ENCODE measurements at places on chromosomes 7 and 10.

DNA sequence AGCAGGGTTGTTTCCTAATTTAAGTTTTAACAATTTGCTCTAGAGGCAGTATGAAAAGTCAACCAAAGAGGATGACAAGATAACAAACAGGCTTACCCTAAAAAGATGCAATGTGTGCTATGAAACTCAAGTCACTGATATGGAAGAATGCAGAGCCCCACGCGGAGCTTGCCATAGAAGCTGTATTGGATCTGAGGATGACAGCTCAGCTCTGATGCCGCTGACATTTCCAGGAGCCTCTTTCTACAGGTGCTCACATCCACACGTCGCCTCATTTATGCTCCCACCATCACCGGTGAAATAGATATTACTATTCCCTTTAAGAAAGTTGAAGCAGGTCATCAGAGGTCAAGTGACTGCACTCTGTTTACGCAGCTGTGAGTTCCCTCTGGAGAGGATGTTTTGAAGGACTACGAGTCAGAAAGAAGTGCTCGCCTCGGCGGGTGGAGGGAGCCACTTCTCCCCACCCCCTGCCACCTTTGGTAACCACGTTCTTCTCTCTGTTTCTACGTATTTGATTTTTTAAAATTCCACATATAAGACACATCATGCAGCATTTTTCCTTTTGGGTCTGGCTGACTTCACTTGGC lies 275.4 kb downstream of the GLRX3 start:
- DNase-seq: no peak

DNA sequence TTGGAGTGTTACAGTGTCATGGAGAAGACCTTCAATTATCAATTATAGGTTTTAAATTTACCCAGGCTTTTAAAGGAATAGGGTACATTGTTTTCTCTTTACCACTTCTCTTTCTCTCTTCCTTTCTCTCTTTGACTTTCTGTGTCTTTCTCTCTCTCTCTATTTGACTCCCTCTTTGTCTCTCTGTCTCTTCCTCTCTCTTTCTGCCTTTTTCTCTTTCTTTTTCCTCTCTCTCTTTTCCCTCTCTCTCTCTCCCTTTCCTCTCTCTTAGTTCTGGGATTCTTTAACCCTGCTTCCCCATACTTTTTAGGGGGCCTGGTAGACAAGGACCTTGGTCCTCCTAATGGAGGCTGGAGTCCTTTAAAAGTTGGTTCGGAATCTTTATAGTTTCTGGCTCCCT lies 15.9 kb upstream of the GHITM start:
- DNase-seq: no peak

DNA sequence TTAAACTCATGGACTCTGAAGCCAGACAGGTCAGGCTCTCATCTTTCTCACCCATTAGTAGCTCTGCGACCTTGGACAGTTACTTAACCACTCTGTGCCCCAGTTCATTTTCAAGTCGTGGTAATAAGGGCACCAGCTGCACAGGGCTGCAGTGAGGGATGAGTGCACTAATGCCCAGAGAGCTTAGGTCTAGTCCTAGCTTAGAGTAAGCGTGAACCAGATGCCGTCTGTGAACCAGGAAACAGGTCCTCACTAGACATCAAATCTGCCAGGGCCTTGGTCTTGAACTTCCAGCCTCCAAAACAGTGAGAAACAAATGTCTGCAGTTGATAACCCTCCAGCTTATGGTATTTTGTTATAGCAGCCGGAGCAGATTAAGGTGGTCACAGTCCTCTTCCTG lies 222.4 kb upstream of the PFKP start:
- no peak for DNase-seq

GRCh38 chr7:81583090-81583489 lies 186.8 kb downstream of the HGF start:
- no peak for DNase-seq

DNA sequence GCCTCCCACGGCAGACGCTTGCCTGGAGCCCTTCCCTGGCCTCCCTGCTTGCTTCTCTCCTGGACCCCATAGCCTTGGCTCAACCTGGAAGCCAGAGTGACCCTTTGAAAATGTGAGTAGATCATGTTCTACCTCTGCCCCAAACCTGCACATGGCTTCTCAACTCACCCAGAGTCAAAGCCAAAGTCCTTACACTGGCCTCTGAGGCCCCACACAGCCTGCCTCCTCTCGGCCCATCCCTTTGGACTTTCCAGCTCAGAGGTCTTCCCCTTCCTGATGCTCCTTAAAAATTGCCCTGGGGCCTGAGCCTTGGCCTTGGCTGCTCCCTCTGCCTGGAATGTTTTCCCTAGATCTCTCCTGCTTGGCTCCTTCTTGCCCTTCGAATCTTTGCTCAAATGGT lies 32.5 kb downstream of the COL17A1 start:
- DNase-seq: no peak

DNA sequence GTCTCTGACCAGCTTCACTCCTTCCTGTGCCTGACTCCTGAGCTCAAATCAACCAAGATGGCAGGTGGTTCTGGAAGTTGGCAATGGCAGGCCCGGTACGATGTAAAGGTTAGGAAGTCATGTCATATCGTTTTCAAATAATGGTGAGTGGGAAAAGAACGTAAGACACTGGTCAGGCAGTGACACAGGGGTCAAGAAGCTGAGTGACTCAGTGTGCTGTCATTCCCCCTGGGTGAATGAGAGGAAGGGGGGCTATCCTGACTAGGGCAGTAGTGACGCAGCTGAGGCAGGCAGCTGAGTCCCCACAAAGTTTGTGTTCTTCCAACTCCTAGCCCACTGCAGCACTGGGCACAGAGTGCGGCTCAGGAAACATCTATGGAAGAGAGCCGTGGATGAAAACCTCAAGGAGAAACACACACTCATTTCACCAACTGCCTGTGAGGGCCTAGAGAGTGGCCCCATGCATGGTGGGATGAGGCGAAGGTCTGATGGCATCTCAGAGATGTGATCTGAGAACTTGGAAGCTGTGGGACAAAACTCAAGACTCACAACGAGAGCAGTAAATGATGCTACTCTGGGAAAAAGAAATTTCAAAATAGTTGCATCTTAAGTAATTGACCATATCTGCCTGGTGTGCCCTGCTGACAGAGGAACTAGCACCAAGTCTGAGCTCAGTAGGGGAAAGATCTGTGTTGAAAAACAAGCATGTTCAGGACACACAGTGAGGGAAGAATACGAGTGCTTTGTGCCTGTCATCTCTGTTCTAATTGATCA lies 23.2 kb downstream of the CREB3L2 start:
- no peak for DNase-seq

DNA sequence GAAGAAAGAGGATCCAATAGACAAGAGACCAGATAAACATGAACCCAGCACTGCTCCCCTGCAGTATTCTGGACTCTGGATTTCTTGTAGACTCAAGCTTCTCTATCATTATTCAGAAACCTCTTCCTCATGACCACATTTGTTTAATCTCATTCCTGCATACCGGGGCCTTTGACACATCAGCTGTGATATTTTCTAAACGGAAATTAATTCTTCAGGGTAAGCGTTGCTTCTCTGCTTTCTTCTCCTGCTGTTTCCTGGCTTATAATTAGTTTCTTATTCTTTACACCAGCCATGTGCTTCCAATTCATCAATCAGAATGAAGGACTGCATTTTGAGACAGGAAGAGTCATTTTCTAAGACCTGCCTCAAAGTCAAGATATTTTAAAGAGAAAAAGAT lies 54.2 kb upstream of the TARP start:
- no peak for DNase-seq

DNA sequence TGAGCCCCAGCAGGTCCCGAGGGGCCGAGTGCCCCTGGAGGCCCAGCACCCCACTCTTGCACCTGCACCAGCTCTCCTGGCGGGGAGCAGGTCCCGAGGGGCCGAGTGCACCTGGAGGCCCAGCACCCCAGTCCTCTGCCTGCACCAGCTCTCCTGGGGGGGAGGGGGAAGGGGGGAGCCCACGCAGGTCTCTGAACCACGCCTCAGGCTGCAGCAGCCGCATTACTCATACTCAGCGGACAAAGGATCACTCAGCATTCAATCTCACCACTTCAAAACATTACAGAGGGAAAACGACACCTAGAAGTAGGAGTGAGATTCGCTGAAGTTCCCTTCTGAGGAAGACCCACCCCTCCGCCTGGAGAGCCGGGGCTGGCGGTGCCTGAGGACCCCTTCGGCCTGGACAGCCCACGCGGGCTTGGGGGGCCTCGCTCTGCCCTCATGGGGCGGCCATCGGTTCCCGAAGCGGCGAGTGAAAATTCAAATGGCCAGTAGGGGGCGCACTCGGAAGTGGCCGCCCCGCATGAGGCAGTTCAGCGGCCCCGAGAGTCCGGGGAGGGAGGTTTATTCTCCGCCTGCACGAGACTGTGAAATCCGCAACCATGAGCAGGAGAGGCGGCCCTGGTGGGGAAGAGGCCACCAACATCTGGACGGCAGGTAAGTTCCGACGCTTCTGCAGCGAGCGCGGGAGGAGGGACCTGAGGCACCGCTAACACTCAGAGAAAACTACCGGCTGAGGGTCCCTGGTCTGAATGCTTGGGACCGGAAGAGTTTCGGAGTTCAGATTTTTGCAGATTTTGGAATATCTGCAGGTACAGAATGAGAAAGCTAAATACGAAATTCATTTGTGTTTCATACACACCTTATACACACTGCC lies 1.1 kb upstream of the GPER1 start:
- no peak for DNase-seq

- no peak for DNase-seq
Observed at GRCh38 chr10:13722747-13723653, 136.2 kb downstream of the PRPF18 start.

GRCh38 chr7:107913851-107914250 lies 22.9 kb downstream of the DLD start:
- no peak for DNase-seq

DNA sequence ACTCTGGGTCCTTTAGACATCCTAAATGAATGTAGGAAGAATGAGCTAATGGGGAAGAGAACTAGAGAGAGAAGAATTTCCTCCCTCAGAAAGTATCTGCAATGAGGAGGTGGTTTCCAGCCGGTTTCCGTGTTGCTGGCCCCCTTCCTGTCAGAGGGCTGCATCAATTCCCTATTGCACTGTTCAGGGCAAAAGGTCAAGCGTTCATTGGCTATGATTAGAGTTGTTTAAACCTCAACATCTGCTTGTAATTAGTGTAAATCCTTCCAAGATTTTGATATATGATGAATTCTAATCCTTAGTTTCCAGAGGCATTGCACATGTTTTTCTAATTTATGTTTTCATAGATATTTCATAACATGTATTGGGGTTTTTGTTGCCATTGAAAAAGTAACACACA lies 107.3 kb upstream of the SGCE start:
- DNase-seq: no peak
